ENCODE measurements at places on chromosomes 3 and 15. TPM values are rescaled to one million over a fixed set of nuclear protein-coding genes. Genes with fewer than 3 reads are reported as not detected.

The ZNF662 gene
- polyA plus RNA-seq: 2.3 TPM

GRCh38 chr15:72086010-72086697, 31.8 kb downstream of the MYO9A start:
- no peak for DNase-seq

The WNT5A gene
- 74.0 TPM for polyA plus RNA-seq

DNA sequence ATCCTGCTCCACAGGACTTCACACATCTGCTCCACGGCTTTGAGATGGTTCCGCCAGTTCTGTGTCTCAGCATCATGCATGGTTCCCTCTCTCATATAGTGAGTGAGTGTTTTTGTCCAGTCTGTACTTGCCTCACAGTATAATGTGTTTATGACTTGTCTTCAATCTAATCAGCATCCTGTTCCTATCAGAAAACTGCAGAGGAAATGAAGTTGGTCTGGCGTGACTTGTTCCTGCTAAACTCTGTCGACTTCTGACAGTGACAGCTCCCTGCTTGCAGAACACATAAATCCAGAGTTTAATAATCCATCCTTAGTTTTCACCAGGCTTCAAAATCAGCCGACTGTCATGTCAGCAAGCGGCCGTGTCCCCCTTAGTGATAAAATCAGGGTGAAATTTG, 222.3 kb downstream of the SLCO3A1 start:
- DNase-seq: no peak

DNA sequence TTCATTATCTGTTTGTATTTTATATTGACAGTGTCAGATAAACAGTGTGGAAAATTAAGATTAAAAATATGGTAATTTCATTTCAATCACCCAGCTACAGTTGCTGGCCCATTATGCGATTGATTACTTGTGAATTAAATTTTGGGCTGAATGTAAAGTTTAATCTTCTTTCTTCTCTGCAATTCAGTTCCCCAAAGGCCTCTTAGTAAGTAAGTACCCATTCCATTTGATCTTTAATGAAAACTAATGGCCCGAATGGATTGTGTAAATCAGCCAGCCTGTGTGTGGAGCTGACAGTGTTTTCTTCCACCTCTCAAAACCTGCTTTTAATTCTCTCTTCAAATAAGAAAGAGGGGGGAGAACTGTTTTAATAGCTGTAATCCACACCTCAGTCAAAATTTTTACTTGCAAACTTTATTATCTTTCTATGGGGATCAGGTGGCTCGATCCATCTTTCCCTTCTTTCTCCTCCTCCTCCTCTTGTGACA, 307.1 kb downstream of the IL20RB start:
- DNase-seq: no peak

DNA sequence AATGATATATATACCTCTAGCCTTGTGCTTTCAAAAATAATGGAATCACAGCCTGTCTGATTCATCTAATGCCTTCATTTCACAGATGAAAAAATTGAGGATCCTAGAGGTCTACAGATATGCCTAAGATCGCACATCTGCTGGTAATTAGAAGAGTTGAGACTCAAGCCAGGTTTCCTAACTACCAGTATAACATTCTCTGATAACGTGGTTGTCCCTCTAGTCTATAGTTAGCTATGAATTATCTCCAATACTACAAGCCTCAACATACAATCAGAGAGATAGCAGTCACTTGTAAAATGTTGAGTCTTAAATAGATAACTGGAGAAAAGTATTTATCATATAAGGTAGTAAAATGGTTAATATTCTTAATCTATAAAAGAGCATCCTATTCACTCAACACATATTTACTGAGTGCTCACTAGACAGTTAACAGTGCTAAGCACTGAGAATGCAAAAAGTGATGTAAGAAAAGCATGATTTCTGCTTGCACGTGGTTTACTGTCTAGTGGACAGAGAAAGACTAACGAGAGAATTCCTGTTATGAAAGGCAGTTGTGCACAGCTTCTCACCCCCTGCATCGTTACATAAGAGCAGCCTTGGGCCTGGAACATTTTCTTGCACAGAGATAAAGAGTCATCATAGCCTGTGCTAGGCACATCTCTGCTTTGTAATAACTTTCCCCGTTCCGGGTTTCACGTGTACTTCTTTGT, 4.9 kb upstream of the ENTPD3 start:
- DNase-seq: no peak

DNA sequence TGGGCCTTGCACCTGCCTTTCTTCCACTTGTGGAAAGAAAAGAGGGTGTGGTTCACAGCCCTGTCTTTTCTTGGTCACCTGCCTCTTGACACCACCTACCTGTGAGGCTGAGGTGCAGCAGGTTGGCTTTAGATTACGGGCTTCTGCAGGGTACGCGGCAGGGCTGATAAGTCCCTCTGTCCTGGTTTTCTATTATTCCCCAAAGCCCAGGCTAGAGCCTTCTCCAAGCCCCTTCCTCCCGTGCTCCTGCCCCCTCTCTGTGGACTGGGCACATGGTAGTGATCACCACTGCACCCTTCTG, 44.8 kb upstream of the HACD2 start:
- DNase-seq: no peak

The THAP10 gene
- polyA plus RNA-seq: 5.9 TPM

- no peak for DNase-seq
Observed at GRCh38 chr3:2873986-2874385, 236.2 kb downstream of the IL5RA start.

DNA sequence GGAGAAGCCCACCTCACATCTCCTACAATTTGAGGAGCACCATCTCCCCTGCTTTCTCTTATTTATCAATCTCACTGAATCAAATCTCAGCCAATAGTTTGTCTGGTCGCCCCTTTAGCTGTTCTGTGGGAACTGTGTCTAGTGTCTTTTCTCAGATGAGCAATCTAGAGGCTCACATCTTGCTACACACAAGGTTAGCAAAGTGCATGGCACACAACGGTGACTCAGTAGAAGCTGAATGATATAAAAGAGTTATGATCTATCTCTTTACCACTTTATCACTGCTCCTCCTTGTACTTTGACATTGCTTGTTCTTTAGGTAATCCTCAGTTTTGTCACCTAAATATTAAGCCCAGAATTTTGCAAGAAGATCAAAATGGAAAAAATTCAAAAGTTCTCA, 16.8 kb upstream of the COLQ start:
- DNase-seq: peak; percentile 16

The TFRC gene
- polyA plus RNA-seq: 64.1 TPM

The CPNE9 gene
- not detected for polyA plus RNA-seq

DNA sequence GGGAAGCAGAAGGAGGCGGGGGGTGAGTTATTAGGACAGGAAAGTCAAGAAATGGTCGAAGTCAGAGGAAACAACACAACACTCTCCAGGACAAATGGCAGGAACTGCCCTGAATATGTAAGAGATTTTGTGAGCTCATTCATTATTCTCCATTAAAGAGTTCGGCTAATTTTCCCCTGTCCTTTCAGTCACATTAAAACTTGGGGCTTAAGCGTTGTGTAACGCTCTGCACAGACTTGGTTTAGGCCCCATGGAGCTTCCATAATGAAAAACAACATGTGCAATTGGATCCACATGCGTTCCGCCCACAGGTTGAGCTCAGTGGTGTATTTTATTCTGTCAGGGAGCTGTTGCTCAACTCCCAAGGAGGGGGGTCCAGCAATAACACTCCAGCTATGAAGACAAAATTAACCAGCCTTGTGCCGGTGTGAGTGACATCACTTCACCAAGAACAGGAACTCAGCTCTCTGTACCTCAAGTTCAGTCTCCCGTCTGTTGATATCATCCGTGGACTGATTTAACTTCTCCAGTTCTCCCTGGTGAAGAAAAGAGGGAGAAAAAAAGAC, 2.3 kb downstream of the SH3BP5 start:
- DNase-seq: peak; percentile 90

The LXN gene
- 46.8 TPM for polyA plus RNA-seq

The FGF7 gene
- 362 TPM for polyA plus RNA-seq

DNA sequence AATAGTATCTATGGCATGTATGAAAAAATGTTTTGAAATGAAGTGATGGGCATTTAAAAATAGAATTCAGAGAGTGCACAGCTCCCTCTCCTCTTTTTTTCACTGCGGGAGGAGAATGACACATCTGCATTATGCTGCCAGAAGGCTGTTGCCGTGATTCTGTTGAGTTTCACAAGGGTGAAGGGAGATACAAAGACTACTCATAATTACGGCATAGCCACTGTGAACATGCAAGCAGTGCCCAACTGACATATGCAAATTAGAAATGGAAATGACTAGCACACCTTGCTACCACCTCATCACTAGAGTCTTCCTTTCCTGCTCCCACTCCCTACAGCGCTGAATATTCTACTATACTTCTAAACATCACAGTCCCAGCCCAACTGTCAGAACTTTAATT, 20.1 kb downstream of the IFT57 start:
- DNase-seq: peak; percentile 27

DNA sequence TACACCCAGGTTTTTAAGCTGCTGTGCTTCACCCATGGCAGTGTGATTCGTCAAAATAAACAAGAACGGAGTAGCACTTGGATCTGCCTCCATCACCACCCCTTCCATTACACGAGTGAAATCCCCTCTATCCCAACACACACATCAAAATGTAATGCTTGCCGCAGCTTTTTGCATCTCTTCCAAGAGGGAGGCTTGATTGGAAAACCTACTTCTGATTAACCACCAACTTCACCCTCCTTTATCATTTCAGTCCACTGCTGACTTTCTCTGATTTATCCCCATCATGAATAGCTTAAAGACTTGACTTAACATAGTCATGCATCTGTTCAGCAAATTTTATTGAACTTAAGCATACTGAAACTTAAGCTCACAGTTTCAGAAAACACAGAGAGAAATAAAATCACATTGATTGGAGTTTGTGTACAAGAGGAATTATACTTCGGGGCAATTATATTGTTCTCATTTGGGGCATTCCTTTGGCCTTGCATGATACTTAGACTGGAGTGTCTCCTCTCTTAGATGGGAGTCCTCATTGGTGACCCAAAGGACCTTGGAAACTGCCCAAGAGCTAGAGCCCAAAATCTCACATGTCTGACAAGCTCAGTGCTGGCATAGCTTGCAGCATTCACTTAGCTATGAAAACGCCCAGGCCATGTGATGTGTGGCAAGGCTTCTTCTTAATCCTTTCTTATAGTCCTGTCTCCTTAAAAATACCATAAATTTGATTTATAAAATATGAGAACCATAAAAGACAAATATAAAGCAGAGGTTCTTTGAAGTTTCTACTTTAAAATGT, 124.3 kb upstream of the UMPS start:
- no peak for DNase-seq

DNA sequence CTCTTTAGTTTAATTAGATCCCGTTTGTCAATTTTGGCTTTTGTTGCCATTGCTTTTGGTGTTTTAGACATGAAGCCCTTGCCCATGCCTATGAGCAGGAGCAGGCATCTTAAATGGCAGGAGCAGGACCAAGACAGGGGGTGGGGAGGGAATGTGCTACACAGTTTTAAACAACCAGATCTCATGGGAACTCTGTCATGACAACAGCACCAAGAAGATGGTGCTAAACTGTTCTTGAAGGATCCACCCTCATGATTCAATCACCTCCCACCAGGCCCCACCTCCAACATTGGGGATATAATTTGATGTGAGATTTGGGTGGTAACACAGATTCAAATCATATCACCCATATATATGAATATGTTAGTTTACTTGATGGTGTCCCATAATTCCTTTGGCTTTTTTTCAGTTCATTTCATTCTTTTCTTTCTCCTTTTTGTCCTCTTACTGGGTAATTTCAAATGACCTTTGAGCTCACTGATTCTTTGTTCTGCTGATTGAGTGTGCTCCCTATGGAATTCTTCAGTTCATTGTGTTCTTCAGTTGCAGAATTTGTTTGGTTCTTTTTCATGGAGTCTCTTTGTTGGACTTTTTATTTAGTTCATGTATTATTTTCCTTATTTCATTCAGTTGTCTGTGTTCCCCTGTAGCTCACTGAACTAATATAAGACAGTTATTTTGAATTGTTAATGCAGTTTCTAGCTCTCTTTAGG, 62.6 kb downstream of the DOCK3 start:
- no peak for DNase-seq

- no peak for DNase-seq
Observed at GRCh38 chr15:54681584-54681983, 515.2 kb downstream of the RSL24D1 start.

Data from GM23248 (cell line).